NCI-H2227 treated with DMSO at 0.1 percent for 48 hours (cell line): ENCODE measurements at places on chromosomes 2 and 18.

DNA sequence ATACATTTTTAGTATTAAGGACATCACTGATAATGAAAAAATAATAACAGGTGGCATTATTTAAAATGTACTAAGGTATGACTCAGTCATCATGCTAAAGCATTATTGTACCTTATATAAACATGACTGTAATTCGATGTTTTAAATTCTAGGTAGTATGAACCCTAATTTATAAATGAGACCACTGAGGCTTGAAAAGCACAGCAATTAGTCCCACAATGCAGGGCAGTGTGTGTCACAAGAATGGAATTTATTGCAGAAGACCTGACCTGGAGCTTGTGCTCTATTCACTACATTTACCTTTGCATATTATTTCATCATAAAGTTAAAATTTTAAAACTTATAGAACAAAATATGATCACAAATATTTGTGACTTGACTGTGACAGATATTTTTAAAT, 358.5 kb upstream of the DSEL start:
- no peak for DNase-seq

GRCh38 chr18:7333025-7333562, 102.2 kb downstream of the LRRC30 start:
- no peak for DNase-seq

DNA sequence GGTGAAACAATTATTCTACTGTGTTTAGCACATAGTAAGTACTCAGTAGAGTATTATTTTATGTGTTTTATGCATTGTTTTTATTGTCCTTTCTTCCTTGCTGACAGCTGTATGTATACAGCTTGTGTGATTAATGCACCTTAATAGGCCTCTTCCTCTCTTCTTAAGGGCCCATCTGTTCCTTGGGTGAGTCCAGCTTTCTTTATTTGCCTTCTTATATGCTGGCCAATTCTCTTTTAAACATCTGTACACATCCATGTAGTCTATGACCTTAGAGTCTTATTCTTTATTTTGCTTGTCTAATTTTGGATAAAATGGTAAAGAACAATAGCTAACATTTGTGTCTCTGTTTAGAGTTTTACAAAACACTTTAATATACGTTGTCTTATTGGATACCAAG, 333.7 kb upstream of the MEIS1 start:
- DNase-seq, result peak; percentile 30

DNA sequence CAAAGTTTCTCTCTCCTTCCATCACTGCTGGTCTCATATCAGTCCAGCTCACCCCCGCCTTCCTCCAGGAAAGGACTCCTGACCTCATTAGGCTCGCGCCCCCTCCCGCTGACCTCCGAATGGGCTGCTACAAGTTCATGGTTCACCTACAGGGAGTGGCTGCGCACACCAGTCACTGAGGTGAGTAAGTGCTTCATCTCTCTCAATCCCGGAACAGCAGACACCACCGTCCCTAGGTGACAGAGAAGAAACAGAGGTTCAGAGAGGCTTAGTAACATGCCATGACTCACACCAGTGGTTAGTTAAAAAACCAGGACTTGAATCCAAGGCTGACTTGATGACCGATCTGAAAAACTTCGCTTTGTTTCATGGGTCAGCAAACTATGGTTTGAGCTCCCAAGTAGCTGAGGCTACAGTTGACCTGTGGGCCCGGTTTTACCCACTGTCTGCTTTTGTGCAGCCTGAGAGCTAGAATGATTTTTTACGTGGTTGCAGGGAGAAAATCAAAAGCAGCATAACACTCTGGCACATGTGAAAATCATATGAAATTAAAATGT, 42.0 kb downstream of the ZFP36L2 start:
- no peak for DNase-seq

- peak; percentile 31 for DNase-seq
Observed at GRCh38 chr2:85935746-85936208, 47.0 kb upstream of the ST3GAL5 start.

GRCh38 chr18:79601234-79601633, 78.4 kb upstream of the CTDP1 start:
- DNase-seq, result no peak

DNA sequence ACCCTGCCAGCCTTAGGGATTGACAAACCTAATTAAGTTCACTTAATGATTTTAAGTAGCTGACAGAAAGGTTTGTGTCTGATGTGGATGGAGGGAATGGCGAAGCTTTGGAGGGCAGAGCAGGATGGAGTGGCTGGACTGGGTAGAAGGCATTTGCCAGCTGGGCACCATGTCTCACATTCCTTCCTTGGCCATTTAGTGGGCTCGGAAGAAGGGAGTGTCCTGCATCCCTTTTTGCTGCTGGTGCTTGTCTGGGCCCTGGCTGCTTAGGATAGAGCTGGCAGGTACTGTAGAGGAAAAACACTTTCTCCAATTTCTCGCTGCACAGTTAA, 166.7 kb downstream of the CLIP4 start:
- DNase-seq, result no peak

DNA sequence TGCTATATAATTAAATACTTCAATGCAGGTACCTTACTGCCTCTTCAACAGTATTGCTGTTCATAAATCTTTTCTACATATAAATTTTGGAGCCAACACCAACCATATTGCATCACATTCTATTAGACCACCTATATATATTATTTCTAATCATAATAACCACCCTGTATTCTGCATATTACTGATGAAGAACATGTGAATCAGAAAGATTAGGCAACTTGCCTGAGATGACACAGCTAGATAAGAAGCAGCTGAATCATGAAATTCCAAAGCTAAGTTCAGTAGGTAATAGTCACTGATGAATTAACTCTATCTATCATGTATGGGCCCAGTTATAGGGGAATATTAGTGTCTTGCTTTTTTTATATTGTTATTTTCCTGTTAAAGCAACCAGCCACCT, 161.8 kb downstream of the AGPS start:
- no peak for DNase-seq

DNA sequence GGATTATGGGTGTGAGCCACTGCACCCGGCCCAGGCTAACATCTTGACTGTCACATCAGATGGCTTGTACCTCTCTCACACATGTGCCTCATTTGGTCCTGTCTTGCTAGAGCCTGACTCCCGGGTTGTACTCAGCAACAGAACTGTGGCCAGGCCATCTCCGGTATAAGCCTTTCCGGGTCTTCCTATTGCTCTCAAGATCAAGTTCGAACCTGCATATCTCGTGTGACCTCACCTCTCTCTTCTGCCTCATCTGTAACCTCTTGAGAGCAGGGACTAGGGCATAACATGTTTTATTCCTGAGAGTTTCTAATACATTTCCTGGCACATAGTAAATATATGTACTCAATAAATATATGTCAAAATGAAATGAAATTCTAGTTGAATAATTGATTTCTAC, 114.0 kb downstream of the ACAA2 start:
- DNase-seq, result no peak

DNA sequence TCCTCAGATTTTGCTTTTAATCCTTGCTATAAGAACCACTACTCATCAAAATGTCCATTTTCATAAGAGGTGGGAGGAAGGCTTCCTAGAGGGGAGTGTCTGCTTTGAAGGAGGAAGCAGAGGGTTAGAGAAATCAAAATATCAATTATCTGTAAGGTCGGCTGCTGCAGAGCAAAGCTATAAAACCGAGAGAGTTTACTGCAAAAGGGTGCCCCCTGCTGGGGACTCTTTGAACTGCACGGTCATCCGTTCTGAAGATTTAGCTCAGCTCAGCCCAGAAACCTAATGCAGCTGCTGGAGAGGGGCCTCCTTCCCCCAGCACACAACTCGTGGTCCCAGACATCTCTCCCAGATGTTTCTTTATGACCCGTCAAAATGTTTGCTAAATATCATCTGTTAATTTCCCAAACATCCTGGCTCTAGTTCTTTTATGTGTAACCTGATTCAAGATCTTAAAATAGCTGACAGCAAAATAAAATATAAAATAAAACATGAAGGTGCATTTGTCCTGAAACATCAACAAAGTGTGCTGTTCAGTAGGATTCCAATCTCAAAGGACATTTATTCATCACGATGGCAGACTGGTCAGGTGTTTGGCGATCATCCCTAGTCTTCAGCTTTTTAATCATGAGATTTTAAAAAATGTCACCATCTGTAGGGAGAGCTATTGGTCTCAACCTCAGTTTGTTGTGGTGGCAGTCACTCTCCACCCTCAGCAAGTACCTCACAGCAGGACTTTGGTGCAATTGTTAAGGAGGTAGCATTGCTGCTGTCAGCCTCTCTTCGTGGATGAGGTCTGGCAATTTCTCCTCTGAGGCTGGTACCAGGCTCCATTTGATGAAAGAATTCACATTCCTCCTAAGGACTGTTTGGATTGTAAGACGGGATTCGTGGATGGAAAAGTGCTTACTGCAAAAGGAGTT, 185.9 kb downstream of the MTX2 start:
- DNase-seq, result peak; percentile 80

GRCh38 chr18:24974431-24974830, 377.5 kb downstream of the ZNF521 start:
- no peak for DNase-seq

DNA sequence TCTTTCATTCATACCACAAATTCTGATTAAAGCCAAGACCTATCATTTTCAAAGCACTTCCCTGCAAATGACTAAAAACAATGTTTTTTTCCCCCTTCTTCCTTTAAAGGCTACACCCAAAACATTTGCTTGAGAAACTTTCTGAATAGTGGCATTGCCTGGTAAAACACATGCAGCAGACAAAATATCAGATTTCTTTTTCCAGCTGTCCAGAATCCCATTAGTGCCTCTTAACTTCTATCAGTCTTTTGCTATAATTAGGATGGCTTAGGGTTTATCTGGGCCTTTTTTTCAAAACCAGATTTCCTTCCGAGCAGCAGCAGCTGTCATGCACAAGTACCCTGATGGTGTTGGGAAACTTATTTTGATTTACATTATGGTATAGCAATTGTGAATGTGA, 50.6 kb downstream of the ALPK2 start:
- no peak for DNase-seq

DNA sequence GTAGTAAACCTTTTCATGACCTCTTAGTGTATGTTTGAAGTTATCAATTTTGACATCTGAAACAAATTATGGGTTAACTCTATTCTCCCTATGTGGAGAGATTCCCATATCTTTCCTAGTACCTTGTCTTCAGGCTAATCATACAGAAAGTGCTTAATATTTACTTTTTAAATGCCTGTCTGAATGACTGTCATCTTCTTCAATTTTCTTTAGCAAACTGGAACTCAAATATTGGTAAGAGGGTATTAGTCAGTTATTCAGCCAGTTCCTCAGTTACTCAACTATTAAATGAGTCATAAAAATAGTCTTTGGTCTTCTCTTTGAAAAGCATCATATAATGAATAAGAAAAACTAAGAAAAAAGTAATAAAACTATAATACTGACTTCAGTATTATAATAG, 1038.0 kb upstream of the PIK3C3 start:
- DNase-seq, result no peak

- DNase-seq, result no peak
Observed at GRCh38 chr2:99688699-99689098, 198.9 kb upstream of the REV1 start.

GRCh38 chr2:15844211-15844801, 96.0 kb upstream of the MYCN start:
- DNase-seq, result no peak

GRCh38 chr2:26855466-26855865, 7.5 kb downstream of the DPYSL5 start:
- DNase-seq, result no peak

- no peak for DNase-seq
Observed at GRCh38 chr2:198279026-198279425, 474.6 kb downstream of the PLCL1 start.

- DNase-seq, result no peak
Observed at GRCh38 chr2:231182513-231182899, 15.9 kb upstream of the ARMC9 start.

- no peak for DNase-seq
Observed at GRCh38 chr2:121771976-121772742, 16.7 kb downstream of the TSN start.
